ENCODE measurements at places on chromosomes 2 and 18.
A peak's percentile ranks its signal among the peaks of the same experiment; 100 is the strongest.

DNA sequence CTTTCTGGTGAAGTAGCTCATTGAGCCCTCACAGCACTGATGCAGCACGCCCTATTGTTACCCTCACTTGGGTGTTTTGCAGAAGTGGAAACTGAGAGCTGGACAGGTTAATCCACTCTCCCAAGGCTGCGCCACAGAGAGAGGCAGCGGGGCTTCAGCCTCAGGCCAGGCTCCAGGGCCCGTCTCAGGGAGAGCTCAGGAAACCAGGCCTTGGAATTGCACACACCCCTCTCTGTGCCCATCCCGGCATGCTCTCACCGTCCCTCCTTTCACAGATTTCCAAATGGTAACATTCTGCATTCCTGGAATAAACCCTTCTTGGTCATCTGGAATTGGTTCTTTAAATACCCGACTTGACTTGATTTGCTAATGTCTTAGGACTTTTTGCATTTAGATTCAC is 51.5 kb downstream of the TWIST2 start:
- no peak for DNase-seq

GRCh38 chr2:109129921-109130722 is 1.1 kb downstream of the SH3RF3 start:
- peak; percentile 23 for DNase-seq

- no peak for DNase-seq
Measured at GRCh38 chr18:55073116-55073515, 113.9 kb upstream of the CCDC68 start.

GRCh38 chr18:7236933-7237332 is 6.0 kb downstream of the LRRC30 start:
- no peak for DNase-seq

DNA sequence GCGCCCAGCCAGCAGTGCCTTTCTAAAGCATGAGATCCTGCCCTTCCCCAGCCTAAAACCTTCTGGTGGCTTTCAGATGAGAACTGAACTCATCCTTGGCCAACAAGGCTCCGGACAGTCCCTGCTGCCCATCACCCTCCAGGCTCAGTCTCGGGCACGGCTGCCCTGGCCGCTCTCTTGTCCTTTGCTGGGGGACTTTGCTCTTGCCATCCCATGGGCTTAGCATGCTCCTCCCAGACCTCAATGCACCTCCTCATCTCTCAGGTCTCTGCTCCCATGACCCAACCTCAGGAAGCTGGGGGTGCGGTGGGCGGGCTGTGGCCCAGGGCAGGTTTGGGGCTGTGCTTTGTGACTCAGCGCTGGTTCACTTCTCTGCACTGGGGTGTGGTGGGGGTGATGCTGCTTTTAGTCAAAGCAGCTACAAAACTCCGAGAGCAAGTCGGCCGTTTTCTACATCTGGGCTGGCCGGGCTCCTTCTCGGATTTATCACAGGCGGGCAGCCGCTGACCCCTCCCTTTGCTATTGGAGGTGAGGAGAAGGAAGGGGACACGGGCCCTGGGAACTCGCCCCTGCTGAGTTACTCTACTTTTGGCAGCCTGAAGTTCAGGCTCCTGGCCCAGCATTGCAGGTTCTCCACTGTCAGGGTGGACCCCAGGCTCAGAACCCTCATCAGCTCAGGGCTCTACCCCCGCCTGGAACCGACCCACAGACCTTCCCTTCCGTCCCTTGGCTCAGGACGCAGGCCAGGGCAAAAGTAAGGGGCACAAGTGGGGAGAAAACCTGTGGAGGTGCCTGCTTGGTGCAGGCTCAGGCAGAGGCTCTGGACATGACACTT is 90.6 kb upstream of the TAF1B start:
- no peak for DNase-seq

DNA sequence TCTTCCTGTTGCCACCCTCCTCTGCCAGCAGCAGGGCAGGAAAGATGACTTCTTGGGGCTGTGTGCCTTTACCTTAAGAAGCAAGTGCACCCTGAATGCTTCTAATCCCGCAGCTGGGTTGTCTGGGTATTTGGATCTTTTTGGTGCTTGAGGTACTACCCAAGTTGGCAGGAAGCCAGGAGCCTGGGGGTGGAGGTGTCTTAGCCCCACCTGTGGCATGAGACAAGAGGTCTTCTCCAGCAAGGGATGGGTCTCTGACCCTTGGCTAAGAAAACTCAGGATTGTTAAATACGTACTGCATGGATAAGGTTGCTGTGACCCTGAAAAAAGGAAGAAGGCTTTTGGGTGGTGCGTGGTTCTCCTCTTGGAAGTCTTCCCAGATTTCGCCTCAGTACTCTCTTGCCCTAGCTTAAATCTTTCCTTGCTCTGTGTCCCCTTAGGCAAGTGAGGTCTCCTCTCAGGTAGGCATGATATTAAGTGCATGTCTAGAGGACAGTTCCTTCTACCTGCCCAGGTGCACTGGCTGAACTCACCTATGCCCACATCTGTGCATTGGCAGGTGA is 4.3 kb downstream of the HPCAL1 start:
- no peak for DNase-seq

DNA sequence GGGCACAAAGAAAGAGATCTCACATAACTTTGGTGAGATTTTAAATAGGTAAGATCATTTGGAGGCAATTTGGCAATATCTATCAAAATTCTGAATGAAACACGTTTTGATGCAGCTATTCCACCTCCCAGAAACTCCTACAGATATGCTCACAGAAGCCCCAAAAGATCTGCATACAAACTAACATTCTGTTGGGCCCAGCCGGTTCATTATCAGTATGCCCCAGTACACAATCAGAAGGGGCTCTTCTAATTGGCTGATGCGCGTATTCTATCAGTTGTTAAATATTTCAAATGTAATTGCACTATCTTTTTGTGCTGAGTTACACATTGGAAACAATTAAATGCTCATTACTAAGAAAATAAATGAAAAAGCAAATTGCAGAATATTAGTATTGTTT is 7.1 kb upstream of the TGIF1 start:
- DNase-seq, result no peak
